ENCODE measurements at places on chromosomes 4 and X. TPM values are rescaled to one million over a fixed set of nuclear protein-coding genes. Genes with fewer than 3 reads are reported as not detected.

The EDA2R gene
- total RNA-seq, result 34.5 TPM

DNA sequence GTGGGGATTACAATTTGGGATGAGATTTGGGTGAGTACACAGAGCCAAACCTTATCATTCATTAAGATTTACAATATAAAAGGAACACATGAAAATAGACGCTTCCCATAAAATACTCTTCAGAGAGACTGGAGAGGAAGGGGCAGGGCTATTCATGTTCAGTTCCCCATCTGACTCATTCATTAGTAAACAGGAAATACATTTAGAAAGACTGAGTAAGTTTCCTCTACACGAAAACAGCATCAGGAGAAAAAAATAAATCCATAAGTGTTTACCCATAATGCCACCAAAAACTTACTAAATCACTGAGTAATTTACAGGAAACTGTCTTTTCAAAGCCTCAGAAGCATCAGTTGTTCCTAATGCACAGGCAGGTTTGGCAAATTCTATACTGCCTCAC is 255.4 kb upstream of the CXorf51A start:
- DNase-seq, result no peak

GRCh38 chr4:180805101-180805500 is 1438.1 kb upstream of the TENM3 start:
- DNase-seq, result no peak

DNA sequence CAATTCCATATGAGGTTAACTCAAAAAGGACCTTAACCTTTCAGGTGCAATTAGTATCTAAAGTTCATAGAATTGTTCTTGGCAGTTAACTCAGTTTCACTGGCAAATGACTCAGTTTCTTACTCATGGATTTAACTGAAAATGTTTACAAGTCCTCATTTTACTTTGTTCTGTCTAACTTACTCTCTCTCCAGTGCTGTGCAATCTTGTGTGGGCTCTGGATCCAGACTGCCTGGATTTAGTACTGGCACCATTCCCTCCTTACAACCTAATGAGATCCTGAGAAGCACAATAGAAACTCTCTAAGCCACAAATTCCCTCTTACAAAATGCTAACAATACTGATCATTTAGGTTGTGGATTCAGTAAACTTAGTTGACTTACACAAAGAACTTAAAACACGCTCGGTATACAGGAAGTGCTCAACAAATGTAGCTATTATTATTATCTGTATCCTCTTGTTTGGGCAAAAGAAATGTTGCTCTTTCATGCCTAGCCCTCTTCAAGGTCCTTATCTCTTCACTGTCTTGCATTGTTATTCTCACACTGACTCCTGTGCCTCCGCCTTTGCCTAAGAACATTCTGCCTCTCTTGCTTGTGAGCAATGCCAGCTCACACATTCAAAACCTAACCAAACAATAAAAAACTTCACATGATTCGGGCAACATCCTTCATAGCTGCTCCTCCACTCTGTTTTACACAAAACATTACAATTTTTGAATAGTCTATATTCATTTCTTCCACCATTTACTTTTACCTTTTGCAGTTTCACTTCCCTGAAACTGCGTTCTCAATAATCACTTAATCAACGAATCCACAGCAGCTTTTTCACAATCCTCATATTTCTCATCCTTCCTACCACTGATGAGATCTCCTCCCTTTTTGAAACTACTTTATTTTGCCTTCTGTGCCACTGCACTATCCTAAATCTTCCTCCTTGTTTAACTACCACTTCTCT is 91.8 kb downstream of the PDE5A start:
- DNase-seq, result no peak

GRCh38 chr4:172573899-172574298 is 594.7 kb upstream of the GALNT7 start:
- no peak for DNase-seq

Measured in myocyte (in vitro differentiated cells).